NCI-H187 treated with DMSO at 0.1 percent for 48 hours (cell line): ENCODE measurements at places on chromosomes 1 and 21.

- no peak for DNase-seq
Measured at GRCh38 chr1:156140879-156141707, 12.3 kb upstream of the SEMA4A start.

GRCh38 chr1:223347583-223347982 is 16.4 kb downstream of the SUSD4 start:
- DNase-seq, result no peak

DNA sequence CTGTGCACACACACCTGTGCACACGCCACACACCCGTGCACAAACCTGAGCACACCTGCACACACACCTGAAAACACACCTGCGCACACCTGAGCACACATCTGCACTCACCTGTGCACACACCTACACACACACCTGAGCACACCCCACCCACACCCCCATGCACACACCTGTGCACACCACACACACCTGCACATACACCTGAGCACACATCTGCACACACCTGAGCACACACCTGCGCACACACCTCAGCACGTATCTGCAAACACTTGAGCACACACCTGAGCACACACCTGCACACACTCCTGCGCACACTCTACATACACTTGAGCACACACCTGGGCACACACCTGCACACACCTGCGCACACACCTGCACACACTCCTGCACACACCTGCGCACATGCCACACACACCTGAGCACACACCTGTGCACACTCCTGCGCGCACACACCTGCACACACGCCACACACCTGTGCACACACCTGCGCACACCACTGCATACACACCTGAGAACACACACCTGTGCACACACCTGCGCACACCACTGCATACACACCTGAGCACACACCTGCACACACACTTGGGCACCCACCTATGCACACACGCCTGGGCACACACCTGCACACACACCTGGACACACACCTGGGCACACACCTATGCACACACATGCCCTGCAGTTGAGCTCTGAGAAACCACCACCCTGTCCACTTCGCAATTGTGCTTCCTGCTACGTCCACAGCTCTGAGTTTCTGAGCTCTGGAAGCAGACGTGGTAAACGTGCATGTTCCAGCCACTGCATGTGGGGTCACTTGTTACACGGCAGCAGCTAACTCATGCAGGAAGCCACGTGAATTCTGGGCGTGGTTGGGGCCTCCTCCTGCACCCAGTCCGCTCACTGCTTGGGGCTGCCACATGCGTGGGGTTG is 8.0 kb upstream of the C1orf159 start:
- DNase-seq, result no peak

DNA sequence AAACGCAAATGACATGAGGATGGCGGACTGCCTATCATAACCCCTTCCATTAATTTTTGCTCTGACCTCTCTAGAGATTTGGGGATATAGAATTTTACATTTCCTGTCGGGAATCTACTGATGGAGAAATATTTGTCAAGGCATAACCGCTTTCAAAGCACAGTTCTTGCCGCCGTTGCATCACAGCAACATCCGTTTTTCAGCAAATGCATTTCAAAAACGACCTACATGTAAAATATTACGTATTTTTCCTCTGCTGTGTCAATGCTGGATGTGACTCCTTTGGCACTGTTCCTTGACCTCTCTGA is 4.9 kb downstream of the MIER1 start:
- DNase-seq, result no peak

DNA sequence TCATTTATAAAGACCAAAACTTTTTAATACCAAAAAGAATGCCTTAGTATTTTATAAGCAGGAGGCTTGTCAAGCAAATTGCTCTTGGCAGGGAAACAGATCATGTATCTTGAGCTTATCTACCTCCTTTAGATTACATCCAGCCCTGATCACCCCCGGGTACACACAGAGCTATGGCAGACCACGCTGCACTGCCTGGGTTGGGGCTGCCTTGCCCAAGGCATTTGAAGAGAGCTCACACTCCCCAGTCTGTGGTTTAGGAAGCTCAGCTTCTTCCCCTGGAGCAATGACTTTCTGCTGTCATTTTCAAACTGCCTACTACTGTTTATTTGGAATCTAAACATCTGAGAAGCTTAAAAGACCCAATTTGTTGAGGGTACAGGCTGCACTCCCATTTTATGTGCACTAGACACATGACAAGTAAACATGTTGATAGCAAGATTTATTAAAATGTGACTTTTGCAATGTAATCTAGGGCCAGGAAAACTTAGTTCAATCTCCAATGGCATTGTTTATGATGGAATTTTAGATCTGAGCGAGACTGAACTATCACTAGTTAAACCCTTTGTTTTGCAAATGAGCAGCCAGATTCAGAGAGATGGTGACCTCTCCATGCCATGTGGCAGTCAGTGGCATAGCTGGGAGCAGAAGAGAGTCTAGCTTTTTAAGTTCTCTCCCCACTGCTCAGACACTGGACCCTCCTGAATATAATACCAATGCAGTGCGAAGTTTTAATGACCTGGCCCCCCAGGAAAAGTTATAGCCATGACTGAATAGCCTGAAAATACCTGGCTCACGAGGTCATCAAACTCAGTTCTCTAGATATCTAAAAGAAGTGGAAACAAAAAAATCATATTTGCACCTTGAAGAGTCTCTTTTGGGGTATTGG is 214.9 kb downstream of the HLX start:
- DNase-seq, result no peak

GRCh38 chr21:33902349-33902748 is 13.3 kb downstream of the ATP5PO start:
- no peak for DNase-seq

DNA sequence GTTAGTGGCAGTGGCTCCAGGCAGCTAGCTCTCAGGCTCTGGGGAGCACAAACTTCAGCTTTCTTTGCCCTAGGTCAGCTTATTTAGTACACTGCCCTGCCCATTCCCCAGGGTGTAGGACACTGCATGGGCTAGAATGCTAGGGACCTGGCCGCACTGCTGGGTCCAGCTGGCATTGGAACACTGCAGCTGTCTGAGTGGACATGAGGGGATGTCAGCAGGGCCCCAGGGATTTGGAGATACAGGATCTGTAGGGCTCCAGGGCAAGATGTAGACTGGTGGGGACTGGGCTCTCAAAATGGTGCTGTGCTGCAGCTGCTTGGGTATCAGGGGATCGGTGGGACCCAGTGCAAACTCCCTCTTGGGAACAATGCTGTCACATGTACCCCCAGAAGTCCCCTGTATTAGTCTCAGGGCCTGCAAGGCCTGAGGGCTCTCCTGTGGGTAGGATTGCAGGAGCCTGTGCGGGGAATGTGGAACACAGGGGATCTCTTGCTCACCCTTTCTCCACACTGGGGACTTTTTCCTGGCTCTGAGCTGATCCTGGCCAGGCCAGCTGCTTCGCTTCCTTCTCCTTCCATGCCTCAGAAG is 25.2 kb upstream of the TTC22 start:
- no peak for DNase-seq

- no peak for DNase-seq
Measured at GRCh38 chr1:42379794-42380585, 602 bp upstream of the RIMKLA start.

- DNase-seq, result no peak
Measured at GRCh38 chr21:32387151-32387550, 5.7 kb downstream of the URB1 start.

DNA sequence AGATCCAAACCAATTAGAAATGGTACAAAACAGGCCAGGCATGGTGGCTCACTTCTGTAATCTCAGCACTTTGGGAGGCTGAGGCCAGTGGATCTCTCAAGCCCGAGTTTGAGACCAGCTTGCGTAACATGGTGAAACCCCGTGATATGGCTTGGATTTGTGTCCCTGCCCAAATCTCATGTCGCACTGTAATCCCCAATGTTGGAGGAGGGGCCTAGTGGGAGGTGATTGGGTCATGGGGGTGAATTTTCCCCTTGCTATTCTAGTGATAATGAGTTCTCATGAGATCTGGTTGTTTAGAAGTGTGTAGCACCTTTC is 7.0 kb upstream of the VASH2 start:
- DNase-seq, result no peak

DNA sequence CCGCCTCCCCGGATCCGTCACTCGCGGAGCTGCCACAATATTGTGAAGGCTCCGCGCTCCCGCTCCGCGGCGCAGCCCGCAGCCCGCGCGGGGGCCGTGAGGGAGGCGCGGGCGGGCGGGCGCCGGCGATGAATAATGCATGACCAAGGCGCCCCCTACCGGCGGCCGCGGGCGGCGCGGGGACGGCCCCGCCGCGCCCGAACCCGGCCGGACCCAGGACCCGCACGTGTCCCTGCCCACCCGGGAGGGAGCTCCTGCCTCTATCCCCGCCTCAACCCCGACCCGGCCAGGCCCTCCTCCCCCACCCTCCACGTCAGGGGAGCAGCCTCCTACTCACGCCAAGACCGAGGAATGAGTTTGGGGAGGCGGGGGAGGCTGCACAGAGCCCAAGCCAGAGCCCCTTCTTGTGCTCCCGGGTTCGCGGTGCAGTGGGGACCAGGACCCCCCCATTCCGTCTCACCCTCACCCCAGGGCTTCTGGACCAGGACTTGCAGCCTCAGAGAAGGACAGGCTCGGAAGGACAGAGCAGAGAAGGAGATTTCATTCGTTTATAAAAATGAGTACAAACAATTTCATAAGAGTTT is 70.8 kb upstream of the CASZ1 start:
- no peak for DNase-seq

GRCh38 chr1:108072212-108072611 is 107.2 kb upstream of the VAV3 start:
- DNase-seq, result no peak
